Activated naive CD8-positive, alpha-beta T cell treated with anti-CD3 and anti-CD28 coated beads for 36 hours (primary cell): ENCODE measurements at places on chromosomes 16 and 17. TPM values are rescaled to one million over a fixed set of nuclear protein-coding genes. Genes with fewer than 3 reads are reported as not detected.

DNA sequence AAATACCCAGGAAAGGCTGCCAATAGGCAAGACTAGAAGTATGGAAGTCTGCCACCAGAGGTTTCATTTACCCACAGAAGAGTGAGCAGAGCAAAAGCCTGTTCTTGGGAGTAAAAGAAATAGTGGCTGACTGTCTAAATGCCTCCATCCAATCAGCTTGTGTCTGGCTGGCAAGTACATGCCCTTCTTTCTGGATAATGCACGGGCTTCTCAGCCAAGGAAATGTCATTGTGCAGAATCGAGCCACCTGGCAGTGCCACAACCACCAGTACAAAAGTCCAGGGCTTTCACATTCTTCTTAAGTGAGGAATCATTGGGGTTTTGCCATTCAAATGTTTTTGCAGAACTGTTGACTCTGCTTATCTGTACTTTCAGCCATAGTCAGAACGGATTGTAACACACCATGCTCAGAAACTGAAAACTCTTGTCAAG is 10.1 kb upstream of the ERCC4 start:
- H3K27me3 ChIP-seq: peaks cover 32% of the 10 kb centered on the region
- H3K4me1 ChIP-seq: no peaks in the 10 kb centered on the region
- no peaks in the 10 kb centered on the region for H3K36me3 ChIP-seq
- no peak for DNase-seq

DNA sequence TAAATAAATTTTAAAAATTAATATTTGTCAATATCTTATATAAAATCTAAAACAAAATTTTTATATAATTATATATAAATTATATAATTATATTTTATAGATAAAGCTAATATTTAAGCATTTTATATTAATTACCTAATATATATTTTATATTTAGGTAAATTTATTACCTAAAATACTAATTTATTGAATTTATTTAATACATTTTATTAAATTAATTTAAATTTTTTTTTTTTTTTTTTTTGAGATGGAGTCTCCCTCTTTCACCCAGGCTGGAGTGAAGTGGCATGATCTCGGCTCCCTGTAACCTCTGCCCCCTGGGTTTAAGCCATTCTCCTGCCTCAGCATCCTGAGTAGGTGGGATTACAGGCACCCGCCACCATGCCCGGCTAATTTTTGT is 22.4 kb downstream of the ATAD5 start:
- DNase-seq: no peak
- H3K4me1 ChIP-seq: no peaks in the 10 kb centered on the region
- H3K36me3 ChIP-seq: peaks cover 28% of the 10 kb centered on the region
- no peak overlapping the region for H3K27ac ChIP-seq
- no peak overlapping the region for H3K4me3 ChIP-seq

- H3K27ac ChIP-seq: no peak overlapping the region
- H3K4me1 ChIP-seq: peaks cover 6% of the 10 kb centered on the region
- peaks cover 30% of the 10 kb centered on the region for H3K27me3 ChIP-seq
- no peaks in the 10 kb centered on the region for H3K36me3 ChIP-seq
- no peak overlapping the region for H3K4me3 ChIP-seq
- no peak for DNase-seq
These were observed 756 bp downstream of the CCL2 start for GRCh38 chr17:34255841-34256240.

DNA sequence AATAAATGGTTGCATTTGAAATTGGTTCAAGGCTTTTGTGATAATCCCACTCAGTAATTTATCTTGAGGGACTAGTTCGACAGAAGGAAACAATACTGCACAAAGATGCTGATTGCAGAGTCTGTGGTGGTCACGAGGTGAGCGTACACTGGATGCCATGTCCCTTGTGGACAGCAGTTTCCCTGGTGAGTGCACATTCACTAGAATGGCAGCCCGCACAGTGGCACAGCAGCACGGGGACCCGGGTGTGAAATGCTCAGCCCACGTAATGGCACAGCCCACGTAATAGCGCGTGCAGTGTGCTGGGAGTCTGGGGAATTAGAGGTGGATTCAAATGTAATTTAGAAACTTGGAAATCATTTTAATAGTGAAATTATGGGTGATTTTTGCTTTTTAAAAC is 154.0 kb downstream of the LGALS9B start:
- no peak overlapping the region for H3K4me3 ChIP-seq
- H3K4me1 ChIP-seq: no peaks in the 10 kb centered on the region
- no peak overlapping the region for H3K27ac ChIP-seq
- H3K27me3 ChIP-seq: no peaks in the 10 kb centered on the region

GRCh38 chr17:77391668-77392375 is 251.1 kb downstream of the SEC14L1 start:
- peaks cover 68% of the 10 kb centered on the region for H3K4me1 ChIP-seq
- H3K4me3 ChIP-seq: peak overlapping the region; percentile 54
- peak overlapping the region; percentile 56 for H3K27ac ChIP-seq
- no peaks in the 10 kb centered on the region for H3K36me3 ChIP-seq

The CNTNAP1 gene
- 0.70 TPM for total RNA-seq
